Motor neuron (in vitro differentiated cells): ENCODE measurements at places on chromosomes 12 and 14. TPM values are rescaled to one million over a fixed set of nuclear protein-coding genes. Genes with fewer than 3 reads are reported as not detected.

Gene CELA1
- total RNA-seq: not detected in 2 replicates

Gene PLBD1
- 0.42 and 0.45 TPM in 2 replicates for total RNA-seq

Gene MNAT1
- total RNA-seq: 43.8 and 54.8 TPM in 2 replicates

Gene JDP2
- total RNA-seq: 7.5 and 7.8 TPM in 2 replicates

Gene SOAT2
- 0.81 and 1.8 TPM in 2 replicates for total RNA-seq

Gene ERBB3
- total RNA-seq: 1.6 and 2.7 TPM in 2 replicates

DNA sequence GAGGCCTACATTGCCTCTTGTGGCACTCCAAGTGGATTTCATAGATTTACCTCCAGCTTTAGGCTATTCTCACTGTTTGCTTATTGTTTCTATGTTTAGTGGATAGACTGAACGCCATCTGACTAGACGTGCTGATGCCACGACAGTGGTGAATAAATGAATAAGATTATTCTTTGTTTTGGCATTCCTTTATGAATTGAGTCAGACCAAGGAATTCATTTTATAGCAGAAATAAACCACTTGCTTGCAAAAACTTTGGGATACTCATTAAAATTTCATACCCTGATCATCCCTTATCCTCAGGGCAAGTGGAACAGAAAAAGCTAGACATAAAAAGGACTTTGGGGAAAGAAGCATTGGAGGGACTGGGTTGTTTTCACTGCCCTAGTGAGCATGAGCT, 71.7 kb upstream of the FERMT2 start:
- ATAC-seq: no peak

DNA sequence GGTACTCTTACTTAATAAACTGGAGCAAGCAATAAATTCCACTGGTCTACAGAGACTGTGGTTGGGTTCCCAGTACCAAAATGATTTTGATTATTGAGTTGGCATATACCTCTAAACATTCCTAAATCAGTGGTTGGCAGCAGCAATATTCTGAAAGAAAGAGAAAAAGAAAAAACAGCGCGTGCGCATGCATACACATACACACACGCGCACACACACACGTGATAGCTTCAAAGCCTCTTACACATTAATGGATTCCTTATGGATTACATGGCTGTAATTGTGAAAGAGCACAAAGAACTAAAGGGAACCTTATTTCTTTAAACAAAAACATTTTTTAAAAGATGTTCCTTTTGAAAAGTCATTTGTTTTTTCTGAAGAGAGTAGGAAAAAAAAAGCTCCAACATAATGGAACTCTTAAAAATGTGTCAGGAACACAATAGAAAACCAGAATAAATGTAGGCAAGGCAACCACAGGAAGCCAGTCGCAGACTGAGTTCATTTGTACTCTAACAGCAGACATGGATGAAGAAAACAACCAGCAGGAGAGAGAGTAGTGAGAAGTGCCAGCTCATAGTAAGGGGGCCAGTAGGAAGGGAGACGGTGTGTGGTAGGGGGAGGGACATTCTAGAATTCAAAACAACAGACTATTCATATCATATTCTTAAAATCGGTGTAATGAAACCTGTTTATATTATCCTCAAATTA, 80.0 kb downstream of the DRAM1 start:
- ATAC-seq: peak; percentile 97

DNA sequence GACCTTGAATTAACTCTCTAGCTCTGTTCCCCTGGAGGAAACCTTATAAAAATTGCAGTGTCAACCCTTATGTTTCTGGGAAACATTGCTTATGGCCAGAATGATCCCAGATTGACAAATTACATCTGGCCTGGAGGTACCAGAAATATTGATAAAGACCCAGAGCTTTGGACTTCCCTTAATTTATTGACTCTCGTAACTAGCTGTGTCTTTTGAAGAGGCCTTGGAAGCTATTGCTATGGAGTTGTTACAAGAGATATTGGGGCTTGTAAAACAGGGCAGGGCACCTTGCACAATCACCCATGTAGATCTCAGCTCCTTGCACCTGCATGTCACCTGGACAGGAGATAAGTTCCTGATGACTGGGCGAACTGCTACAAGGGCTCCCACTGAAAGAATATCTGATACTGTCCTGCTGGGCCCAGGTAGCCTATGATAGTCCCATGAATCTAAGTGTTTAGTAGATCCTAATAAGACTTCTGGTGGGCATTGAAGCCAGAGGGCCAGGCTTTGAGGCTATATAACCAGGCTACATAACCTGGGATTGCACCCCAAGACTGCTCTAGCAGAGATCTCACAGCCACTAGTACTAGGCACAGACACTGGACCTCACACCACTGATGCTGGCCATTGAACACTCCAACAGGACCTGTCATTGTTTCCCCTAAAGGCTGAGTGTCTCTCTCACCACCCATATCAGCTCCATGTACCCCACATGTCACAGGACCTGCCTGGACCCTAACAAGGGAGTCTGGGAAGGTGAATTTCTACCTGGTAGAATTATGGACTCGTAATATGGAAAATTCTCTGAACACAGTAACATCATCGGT, 135.7 kb upstream of the PWP1 start:
- ATAC-seq: no peak

DNA sequence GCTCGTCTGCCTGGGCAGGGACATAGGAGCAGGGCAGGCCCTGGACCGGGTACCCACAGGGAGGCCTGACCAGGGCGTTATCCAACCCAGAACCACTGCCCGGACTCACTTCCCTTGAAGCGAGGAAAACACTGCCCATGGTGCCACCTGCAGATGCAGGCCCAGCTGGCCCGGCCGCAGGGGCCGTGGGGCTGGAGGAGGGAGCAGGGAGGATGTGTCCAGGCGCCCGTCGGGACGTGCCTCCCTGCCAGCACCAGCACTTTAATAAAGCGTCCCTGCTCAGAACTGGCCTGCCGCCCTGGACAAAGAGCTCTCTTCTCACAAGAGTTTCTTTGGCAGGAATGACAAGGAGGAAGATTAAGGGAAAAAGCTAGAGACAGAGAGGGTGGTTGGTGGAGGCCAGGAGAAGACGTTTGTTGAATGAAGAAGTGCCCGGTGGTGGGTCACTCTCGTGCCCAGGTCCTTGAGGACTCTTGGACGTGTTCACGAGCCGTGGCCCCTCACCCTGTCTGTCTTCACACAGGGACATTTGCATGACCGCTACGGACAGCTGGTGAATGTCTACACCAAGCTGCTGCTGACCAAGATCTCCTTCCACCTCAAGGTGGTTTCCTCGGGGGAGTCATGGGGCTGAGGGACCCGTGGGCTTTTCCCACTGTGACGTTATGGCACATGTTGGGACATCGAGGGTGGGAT, 14.2 kb downstream of the HIP1R start:
- no peak for ATAC-seq

DNA sequence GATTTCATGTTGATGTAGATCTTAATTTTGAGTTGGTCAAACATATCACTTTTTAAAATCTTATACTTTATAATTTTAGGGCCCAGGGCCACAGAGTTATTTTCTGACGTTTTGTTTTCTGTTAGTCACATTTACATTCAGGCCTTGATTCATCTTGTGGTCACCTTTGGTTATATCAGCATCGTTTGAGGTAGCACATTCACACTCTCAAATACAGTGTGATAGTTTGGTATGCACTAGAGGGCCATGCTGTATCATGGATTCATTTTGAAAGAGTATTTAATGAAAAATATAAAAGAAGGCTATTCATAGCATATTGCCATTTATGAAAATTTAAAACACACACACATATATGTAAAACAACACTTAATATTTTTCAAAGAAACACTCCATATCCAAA, 274.6 kb downstream of the RAD51B start:
- no peak for ATAC-seq

GRCh38 chr12:128797119-128798118, 26.3 kb downstream of the SLC15A4 start:
- no peak for ATAC-seq

- ATAC-seq: no peak
These were observed 396.9 kb upstream of the TMTC1 start for GRCh38 chr12:30180602-30181001.

DNA sequence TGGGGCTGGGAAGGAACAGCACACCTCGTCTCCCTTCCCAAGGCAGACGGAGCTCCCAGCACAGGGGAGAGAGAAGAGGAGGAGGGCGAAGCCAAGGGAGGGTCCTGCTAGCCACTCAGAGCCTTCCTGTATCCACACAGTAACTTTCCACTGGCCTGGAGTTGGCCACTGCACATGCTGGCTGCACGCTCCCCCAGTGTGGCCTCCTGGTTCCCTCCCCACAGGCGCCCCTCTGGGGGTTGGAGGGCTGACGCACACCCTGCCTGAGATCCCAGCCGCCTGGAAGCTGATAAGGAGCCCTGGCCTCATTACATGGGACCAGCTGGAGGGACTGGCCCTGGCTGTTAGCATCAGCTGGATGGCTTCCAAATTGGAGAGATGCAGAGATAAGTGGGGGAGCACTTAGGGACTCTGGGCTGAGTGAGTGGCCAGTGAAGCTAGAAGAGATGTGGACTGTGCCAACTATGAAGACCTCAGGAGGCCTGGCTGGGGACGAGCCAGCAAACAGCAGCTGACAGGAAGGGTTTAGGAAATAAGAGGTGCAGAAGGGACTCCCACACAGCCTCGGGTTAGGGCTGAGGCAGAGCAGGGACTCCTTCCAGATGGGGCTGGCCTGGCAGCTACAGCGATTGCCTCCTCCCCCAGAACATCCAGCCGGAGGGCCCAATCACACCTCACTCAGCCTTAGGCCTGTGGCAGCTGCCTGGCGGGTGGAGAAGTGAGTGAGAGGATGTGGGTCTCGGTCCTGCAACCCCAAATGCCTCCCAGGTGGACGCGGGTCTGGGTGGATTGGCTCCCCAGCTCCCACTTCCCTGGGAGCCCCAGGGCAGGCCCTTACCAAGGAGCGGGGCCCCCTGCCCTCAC, 26.3 kb upstream of the BCDIN3D start:
- peak; percentile 79 for ATAC-seq

GRCh38 chr12:90199006-90199405, 490.4 kb upstream of the ATP2B1 start:
- no peak for ATAC-seq

DNA sequence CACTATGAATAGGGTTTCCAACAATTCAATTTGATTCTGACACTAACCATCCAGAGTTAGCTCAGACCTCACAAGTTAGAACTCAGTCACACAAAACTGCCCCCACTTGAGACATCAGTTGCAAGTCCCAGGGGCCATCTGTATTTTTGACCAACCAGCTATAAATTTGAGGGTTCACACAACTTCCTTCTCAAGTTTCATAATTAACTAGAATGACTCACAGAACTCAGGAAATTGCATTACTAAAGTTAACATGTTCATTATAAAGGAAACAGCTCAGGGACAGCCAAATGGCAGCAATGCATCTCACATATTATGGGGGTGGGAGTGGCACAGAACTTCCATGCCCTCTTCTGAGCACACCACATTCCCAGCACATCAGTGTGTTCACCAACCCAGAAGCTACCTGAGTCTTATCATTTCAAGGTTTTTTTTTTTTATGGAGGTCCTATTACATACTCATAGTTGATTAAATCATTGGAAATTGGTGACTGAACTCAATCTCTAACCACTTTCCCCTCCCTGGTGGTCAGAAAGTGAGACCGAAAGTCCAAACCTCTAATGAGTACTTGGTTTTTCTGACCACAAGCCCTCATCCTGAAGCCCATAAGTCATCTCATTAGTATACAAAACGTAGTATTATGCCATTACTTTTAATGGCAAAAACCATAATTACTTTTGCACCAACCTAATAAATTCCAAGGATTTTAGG, 1721.5 kb upstream of the SEL1L start:
- no peak for ATAC-seq

DNA sequence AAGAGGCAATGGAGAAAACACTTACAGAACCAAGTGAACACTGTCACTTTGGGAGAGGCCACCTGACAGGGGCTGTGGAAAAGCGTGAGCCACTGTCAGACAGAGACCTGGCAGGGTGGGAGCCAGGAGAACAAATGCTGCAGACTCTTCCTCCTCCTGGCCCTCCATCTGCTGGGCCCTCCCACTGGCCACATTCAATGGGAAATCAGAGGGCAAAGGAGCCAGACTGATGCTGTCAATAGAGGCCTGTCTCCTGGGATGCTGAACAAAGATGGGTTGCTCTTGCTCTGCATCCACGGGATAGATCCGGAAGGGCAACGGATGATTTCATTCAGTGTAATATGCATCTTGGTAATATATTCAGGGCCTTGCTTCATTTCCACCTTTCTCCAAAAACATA, 44.9 kb upstream of the BCAT1 start:
- no peak for ATAC-seq

- no peak for ATAC-seq
These were observed 61.2 kb downstream of the SLC38A1 start for GRCh38 chr12:46207644-46208043.

- ATAC-seq: no peak
These were observed 1152.3 kb downstream of the BCL11B start for GRCh38 chr14:98119739-98120138.
